Spinal cord (tissue), 10 donors: ENCODE measurements at places on chromosomes 13 and 19.

DNA sequence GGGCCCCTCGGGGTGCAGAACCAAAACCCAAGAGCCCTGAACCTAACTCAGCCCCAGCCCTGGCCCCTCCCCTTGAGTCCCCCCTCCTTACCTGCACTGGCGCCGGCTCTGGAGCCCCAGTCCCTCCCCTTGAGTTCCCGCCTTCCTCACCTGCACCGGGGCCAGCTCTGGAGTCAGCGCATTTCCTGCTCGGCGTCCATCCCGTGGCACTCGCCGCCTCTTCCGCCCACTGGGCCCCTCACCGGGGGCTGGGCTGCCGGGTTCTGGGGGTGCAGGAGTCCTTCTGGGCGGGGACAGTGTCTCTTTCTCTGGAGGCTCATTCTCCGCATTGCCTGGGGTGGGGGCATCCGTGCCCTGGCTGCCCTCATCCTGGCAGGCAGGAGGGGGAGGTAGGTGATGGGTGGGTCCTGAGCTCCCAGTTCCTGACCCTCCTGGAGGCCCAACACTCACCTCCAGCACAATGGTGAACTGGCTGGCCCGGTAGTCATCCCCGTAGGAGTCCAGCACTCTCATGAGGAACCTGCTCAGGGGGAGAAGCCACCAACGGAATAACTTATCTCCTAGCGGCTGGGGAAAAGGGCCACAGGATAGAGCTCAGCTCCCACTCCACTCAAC lies 5.3 kb downstream of the NDUFA3 start:
- H3K4me3 ChIP-seq: no peak overlapping the region
- no peak for DNase-seq
- H3K27me3 ChIP-seq: no peaks in the 10 kb centered on the region
- no peak overlapping the region for H3K27ac ChIP-seq
- peaks cover 12% of the 10 kb centered on the region for H3K4me1 ChIP-seq

- no peak for DNase-seq
- H3K27me3 ChIP-seq: no peaks in the 10 kb centered on the region
These were observed 10.5 kb upstream of the NBEA start for GRCh38 chr13:34931572-34931971.

- no peak overlapping the region for H3K27ac ChIP-seq
- DNase-seq: no peak
- H3K4me3 ChIP-seq: no peak overlapping the region
- H3K27me3 ChIP-seq: no peaks in the 10 kb centered on the region
- H3K36me3 ChIP-seq: no peaks in the 10 kb centered on the region
These were observed 40.7 kb downstream of the PCCA start for GRCh38 chr13:100129605-100130004.

GRCh38 chr19:4431808-4432674 lies 25.6 kb downstream of the UBXN6 start:
- H3K27ac ChIP-seq: no peak overlapping the region
- no peak overlapping the region for H3K4me3 ChIP-seq
- DNase-seq: no peak
- H3K4me1 ChIP-seq: no peaks in the 10 kb centered on the region
- peaks cover 79% of the 10 kb centered on the region for H3K36me3 ChIP-seq
